ENCODE measurements at places on chromosomes 2 and 18. TPM values are rescaled to one million over a fixed set of nuclear protein-coding genes. Genes with fewer than 3 reads are reported as not detected.
A peak's percentile ranks its signal among the peaks of the same experiment; 100 is the strongest.

The TDRD15 gene
- 0.05 TPM for total RNA-seq

The SLC5A7 gene
- not detected for total RNA-seq

The IL1F10 gene
- total RNA-seq: not detected

DNA sequence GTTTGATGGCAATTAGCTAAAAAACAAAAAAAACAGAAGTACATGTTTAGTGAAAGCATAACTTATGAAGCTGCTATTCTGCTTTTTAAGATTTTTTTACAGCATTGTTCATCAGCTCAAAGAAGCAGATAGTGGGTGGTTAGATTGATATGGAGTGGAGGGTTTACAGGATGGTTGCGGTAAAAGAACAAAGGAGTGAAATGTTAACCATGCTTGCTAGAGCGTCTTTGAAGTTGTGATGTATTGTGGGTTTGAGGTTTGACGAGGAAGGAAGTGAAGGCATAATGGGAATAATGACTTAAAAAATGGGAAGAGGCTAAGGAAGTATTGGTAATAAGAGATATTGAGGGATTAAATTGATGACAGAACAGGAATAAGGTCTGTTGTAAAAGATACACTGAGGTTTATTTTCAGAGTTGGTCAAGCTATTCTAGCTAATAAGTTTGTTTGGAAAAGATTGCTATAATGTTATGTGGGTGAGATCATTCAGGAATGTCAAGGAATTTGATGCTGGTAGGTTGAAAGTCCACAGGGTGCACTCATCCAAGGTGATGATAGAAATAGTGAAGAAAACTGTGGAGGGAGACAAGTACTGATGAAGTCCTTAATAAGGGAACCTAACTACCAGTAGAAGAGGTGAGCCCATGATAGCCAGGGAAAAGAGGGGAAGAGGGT lies 14.6 kb downstream of the SPOPL start:
- no peaks in the 10 kb centered on the region for H3K36me3 ChIP-seq
- H3K27me3 ChIP-seq: peaks cover 2% of the 10 kb centered on the region
- DNase-seq: no peak
- H3K27ac ChIP-seq: peak overlapping the region; percentile 79

DNA sequence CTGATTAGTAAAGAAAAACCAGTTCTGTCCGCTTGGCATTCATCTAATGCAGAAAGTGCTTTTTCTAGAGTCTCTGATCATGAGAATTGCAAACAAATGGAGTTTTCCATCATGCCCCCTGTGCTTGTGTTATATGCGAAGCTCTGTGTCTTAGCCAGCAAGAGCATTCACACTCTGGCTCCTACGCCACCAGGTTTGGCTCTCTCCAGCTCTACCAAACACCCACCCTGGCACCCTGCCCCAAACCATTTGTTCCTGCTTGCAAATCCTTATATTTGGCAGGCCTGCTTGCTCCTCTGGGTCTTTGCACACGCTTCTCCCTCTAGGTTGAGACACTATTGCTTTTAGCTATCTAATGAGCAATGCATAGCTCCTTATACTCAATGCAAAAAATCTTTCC lies 204.1 kb upstream of the CYRIA start:
- no peak overlapping the region for H3K27ac ChIP-seq
- no peak overlapping the region for H3K4me3 ChIP-seq
- H3K27me3 ChIP-seq: no peaks in the 10 kb centered on the region
- no peak for DNase-seq

- no peak for DNase-seq
- H3K27ac ChIP-seq: peak overlapping the region; percentile 62
- H3K4me1 ChIP-seq: peaks cover 44% of the 10 kb centered on the region
These were observed 102.3 kb downstream of the TCF4 start for GRCh38 chr18:55485666-55486065.

DNA sequence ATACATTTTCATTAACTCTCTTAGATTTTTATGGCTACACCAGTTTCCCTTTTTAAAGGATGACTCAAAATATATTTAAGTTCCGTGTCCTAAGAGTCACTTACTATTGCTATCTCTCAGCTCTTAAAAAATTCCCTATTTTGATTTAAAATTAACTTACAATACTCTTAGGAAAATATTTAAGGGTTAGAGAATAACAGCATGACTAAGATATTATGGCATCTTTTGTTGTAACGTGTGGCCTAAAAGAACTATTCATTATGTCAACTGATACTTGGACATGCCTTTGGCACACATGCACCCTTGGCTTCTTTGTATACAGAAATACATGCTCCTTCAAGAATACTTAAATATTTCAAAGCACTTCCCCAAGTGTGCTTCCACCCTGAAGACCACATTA lies 42.3 kb downstream of the SCN3A start:
- no peak overlapping the region for H3K27ac ChIP-seq
- H3K4me1 ChIP-seq: no peaks in the 10 kb centered on the region
- DNase-seq: no peak
- H3K27me3 ChIP-seq: no peaks in the 10 kb centered on the region
- H3K36me3 ChIP-seq: no peaks in the 10 kb centered on the region
- no peak overlapping the region for H3K4me3 ChIP-seq

DNA sequence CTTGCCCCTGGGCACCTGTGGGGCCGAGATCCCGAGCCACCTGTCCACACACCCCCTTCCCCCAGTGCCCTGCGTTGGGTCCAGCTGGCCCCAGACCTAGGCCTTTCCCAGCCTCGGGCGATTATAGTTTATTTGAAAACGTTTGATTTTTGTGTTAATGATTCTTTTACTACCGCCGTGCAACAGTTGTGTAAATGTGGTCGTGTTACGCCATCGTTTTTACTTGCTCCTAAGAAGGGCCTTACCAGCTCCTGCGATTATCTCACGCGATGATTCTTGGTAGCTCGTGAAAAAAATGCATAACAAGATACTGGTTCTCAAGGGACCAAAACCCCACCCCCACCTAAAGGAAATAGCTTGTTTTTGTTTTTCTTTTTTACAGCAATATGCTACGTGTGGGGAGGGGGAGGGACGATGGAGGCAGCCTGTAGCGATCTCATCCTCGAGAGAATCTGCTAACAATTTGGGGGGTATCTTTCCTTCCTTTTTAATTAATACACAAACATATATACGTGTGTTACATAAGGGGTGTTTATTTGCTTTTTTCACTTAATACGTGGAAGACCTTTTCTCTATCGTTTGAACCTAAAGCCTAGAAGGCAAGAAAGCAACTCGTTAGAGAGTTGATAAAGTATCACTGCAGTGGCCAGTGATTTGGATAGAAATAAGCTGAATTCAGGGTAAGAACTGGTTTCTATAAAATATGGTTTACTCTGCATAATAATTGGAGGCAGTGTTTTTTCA lies 1.0 kb downstream of the ZDBF2 start:
- peak overlapping the region; percentile 97 for H3K27ac ChIP-seq
- peak overlapping the region; percentile 99 for H3K4me3 ChIP-seq
- H3K27me3 ChIP-seq: peaks cover 3% of the 10 kb centered on the region
- peaks cover 5% of the 10 kb centered on the region for H3K36me3 ChIP-seq
- DNase-seq: peak; percentile 16
- peaks cover 19% of the 10 kb centered on the region for H3K4me1 ChIP-seq

DNA sequence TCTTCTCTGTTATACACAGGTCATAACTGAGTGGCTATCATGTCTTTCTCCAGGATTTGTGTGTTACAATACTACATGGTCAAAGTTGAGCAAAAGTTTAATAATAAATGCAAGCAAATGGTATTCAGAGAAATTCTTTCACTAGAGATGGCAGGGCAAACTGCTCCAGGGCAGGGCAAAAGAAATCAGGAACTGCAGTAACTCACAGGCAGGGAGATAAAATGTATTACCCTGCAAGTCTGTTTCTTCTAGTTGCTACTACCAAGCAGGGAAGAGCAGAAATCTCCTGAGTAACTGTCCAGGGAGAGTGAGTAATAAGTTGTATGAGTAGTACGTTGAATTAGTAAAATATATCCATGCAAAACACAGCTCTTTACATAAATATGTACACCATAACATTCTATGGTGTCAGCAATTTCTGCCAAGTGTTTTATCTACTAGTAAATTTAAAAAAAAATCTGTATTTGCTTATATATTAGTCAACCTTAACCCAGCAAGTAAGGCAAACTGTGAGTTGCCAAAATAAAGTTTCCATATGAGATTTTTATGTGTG lies 404.1 kb downstream of the ZEB2 start:
- H3K27me3 ChIP-seq: no peaks in the 10 kb centered on the region
- H3K4me3 ChIP-seq: no peak overlapping the region
- peaks cover 3% of the 10 kb centered on the region for H3K4me1 ChIP-seq
- DNase-seq: no peak
- no peaks in the 10 kb centered on the region for H3K36me3 ChIP-seq

GRCh38 chr2:194718881-194719280 lies 938.1 kb upstream of the SLC39A10 start:
- no peaks in the 10 kb centered on the region for H3K27me3 ChIP-seq
- no peak overlapping the region for H3K27ac ChIP-seq
- no peaks in the 10 kb centered on the region for H3K36me3 ChIP-seq
- no peaks in the 10 kb centered on the region for H3K4me1 ChIP-seq
- DNase-seq: no peak
